Hematopoietic multipotent progenitor cell (in vitro differentiated cells): ENCODE measurements at places on chromosomes 16 and 17. TPM values are rescaled to one million over a fixed set of nuclear protein-coding genes. Genes with fewer than 3 reads are reported as not detected.

DNA sequence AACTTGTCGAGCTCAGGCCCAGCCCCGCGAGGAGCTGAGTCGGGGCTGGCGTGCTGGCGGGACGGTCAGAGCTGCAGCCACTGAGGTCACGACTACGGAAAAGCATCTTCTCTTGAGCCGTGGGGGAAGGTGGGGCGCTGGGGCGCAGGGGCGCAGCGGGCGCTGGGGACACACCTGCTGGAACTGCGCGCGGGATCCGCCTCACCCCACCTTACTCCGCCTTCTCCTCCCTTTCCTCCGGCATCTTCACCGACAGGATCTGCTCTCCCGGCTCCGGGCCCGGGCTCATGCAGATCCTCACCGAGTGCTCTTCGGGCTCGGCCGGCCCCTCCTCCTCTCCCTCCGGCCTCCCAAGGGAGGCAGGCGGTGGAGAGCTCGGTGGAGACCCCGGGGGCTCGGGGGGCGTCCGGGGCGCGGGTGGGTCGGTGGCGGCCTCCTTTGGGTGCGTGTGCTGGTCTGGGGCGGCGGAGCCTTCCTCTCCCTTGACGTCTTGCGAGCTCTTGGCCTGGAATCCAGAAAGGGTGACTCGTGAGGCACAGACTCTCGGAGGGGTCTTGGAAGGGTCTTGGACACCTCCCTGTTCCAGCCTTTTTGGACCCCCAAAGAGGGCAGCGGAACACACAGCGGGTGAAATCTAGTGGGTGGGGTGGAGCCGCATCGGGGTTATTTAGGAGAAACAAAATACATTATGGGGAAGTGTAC is 81.8 kb upstream of the KIFC3 start:
- DNase-seq: no peak

GRCh38 chr17:57761887-57762286 is 16.8 kb upstream of the CCDC182 start:
- no peak for DNase-seq

DNA sequence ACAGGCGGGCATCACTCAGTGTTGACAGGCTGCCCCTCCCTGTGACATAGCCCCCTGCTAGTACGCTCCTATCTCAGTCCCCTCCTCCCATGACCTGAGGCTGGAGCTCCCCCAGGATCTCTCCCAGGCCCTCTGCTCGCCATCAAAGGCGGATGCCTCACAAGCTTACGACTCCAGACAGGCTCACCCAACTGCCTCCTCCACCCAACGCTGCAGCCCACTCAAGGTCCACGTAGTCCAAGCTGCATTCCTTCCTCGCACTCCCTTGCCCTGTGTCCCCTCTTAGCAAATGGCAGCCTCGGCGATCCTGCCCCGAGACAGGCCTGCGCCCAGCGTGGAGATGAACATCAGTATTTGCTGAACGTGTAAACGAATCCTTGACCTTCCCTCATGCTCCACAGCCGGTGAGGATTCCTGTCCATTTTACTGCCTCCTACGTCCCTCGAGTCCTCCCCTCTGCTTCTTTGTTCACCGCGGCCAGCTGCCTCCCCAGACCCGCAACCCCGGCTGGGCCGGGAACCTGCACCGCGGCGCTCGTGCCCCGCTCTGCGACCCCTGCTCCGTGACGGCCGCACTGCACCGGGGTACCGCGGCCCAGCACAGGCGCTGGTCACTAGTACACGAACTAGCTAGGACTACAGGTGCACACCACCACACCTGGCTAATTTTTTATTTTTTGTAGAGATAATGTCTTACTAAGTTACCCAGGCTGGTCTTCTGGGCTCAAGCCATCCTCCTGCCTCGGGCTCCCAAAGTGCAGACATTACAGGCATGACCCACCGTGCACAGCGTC is 838 bp upstream of the TMEM97 start:
- no peak for DNase-seq

GRCh38 chr17:1545618-1546017 is 17.0 kb downstream of the PITPNA start:
- no peak for DNase-seq

- DNase-seq: no peak
Measured at GRCh38 chr16:15829460-15829859, 27.4 kb downstream of the MYH11 start.

DNA sequence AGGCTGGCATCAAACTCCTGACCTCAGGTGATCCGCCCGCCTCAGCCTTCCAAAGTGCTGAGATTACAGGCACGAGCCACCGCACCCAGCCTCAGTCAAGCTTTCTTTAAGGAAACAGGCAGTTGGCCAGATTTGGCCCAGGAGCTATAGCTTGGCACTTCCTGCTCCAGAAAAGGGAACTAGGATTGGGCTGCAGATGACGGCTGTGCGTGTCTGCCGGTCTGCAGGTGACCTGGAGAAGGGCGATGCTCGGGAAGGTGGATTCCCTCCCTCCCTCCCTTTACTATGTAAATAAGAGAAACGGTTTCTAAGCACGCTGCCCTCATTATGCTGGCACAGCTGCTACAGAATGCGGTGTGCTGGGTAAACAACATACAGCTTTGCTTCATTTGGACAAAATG is 215.9 kb downstream of the RPTOR start:
- no peak for DNase-seq

DNA sequence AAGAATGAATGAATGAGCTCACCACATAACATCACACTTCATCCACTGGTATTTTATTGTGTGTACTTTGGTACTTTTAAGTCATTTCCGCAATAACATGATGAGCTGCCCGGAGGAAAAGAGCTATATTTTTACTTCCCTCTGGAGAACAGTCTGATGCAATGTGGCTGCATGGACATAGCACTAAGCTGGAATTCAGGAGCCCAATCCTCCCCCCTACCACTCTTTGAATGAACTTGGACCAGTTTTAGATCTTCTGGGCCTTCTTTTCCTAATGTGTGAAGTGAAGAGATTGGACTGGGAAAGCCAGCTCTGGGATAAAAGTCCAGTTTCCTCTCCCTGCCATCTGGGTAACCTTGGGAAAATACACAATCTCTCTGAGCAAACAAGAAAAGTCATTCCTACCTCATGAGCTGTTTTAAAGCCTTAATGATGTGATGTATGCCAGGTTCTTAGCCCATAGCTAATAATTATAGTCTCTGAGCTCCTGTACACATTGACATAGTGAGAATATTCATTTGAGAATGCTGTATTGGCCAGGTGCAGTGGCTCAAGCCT is 79.3 kb downstream of the ABCC12 start:
- DNase-seq: no peak

GRCh38 chr17:58200024-58200633 is 7.6 kb downstream of the EPX start:
- DNase-seq: peak; percentile 57

GRCh38 chr17:72901083-72901482 is 191.4 kb downstream of the SLC39A11 start:
- no peak for DNase-seq

DNA sequence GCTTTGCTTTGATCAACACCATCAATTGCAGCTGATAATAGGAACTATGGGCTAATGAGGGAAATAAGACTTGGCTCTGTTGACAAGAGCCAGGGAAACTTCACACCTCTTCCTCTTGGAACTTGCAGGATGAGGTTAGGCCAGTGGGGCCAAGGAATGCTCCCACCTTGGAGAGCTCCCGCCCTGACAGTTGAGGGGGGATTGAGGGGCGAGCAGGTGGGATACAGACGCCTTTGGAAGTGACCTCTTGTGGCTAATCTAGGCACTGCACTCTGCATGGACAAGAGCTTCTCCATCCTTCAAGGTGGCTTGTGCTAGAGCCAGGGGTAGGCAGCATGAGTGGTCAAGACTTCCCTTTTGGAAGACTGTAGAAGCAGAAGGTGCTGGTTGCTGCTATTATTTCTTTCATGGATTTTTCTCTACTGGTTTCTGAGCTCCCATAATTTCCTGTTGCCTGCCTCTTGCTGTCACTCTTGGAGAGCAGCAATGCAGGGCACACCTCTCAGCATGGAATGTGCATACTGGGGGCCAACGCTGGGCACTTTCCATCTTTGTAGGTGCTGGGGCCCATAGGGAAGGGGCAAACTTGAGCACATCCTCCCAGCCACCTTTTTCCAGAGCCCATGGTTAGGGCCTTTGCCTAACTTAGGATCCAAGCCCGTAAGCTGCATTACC is 2.3 kb upstream of the PHF12 start:
- DNase-seq: peak; percentile 17

DNA sequence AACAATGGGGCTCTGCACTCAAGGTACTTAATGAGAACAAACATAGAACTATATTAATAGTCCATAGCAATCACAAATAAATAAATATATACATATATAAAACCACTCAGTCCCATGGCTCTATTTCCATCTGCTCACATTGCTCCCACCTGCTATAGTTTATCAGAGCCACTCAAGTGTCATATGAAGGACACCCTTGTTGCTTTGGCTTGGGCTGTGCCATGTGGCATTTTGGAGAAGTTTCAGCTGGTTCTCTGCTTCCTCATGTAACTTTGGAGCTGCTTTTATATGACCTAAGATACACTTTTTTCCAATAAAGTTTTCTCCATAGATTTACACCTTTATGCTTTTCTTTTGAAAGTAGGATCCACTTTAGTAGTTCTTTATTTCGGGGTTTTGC is 126.4 kb downstream of the KCNJ2 start:
- DNase-seq: no peak

- DNase-seq: no peak
Measured at GRCh38 chr17:74779501-74779900, 3.4 kb upstream of the NAT9 start.

DNA sequence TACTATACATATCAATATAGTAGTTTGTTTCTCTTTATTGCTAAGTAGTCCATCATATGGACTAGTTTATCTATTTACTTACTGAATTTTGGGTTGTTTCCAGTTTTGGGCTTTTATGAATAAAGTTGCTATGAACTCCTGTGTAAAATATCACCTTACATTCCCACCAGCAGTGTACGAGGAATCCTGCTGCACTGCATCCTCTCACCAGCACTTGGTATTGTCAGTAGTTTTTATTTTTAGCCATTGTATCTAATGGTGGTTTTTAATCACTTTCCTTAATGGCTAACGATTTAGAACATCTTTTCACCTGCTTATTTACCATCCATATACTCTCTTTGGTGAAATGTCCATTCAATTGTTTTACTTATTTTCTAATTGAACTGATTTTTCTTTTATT is 24.0 kb downstream of the CDC27 start:
- no peak for DNase-seq

DNA sequence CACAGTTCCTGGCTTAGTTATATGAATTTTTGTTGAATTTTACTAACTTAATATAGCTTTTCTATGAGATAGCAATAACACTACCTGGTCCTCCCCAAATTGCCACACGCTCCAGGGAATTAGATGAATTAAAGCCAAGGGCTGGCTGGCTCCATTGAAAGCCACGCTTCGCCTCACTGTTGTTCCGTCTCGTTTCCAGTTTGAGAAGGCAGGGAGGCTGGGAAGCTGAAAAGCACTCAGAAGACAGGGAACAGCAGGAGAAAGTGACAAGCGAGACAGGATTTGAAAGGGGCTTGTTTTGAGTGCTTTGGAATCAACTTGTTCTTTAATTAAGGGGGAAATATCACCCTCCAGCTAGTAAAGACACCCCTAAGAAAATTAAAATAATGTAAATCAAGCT is 425.3 kb downstream of the CA10 start:
- no peak for DNase-seq

GRCh38 chr16:49158029-49158642 is 123.5 kb downstream of the CBLN1 start:
- DNase-seq: no peak

GRCh38 chr17:63295839-63296590 is 150.1 kb downstream of the CYB561 start:
- no peak for DNase-seq

DNA sequence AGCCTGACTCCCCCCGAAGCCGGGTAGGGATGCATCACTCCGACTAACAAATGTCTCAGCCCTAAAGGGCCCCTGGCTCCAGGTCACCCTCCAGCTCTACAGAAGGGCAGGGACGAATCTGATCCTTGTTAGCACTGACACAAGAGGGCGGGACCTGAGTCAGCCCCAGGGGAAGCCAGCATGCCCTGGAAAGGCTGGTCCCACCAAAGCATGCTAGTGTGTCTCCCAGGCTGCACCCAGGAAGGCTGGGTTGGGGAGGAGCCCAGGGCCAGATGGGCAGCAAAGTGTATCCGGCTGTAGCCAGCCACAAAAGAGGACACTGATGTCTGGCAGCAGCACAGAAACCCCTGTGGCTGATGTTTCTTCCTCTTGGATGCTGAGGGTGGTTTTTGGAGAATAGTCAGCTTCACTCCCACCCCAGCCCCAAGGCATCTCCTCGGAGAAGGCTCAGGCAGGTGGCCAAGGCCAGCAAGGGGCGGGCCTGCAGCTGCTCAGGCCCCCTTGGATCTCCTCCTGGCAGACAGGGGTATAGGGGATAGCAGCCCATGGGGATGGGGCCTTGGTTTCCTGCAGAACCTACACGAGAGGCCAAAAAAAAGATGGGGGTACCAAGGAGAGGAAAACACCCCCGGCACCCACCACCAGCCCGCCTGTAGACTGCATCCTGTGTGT is 11.0 kb downstream of the NATD1 start:
- DNase-seq: no peak

The NOD2 gene
- 4.0 TPM for total RNA-seq

The CBX1 gene
- 8.6 TPM for total RNA-seq

The SLC16A13 gene
- total RNA-seq: 3.0 TPM

The C16orf92 gene
- total RNA-seq: not detected

The KRT32 gene
- total RNA-seq: not detected

The MSLN gene
- under 0.01 TPM for total RNA-seq

The CTRB1 gene
- not detected for total RNA-seq
